Gastroesophageal sphincter (tissue), 4 donors: ENCODE measurements at places on chromosomes 12 and 14. TPM values are rescaled to one million over a fixed set of nuclear protein-coding genes. Genes with fewer than 3 reads are reported as not detected.

The RERG gene
- 24.9 TPM for total RNA-seq

The WNT1 gene
- total RNA-seq = not detected

The SPRYD4 gene
- 1.9 TPM for total RNA-seq

The AMN1 gene
- total RNA-seq = 19.3 TPM

The TAS2R10 gene
- not detected for total RNA-seq

The YAF2 gene
- 16.5 TPM for total RNA-seq

The PIWIL1 gene
- not detected for total RNA-seq

The SLC25A21 gene
- total RNA-seq = 1.4 TPM

The PRB2 gene
- not detected for total RNA-seq

The IQSEC3 gene
- total RNA-seq = 0.47 TPM

The COCH gene
- total RNA-seq = 2.3 TPM

The COX14 gene
- 68.5 TPM for total RNA-seq

The B4GALNT1 gene
- total RNA-seq = 2.3 TPM

The TOMM20L gene
- total RNA-seq = not detected

The CD4 gene
- 14.1 TPM for total RNA-seq

The ERP27 gene
- total RNA-seq = 0.96 TPM

The SDSL gene
- total RNA-seq = 1.5 TPM

The LYZ gene
- total RNA-seq = 51.2 TPM
